ENCODE measurements at places on chromosomes 7 and 10.

GRCh38 chr7:96952974-96953391 is 52.4 kb upstream of the DLX6 start:
- no peak overlapping the region for H3K27ac ChIP-seq
- no peaks in the 10 kb centered on the region for H3K36me3 ChIP-seq
- no peak overlapping the region for H3K4me3 ChIP-seq
- peaks cover 5% of the 10 kb centered on the region for H3K27me3 ChIP-seq
- ATAC-seq: no peak

GRCh38 chr7:130903358-130903974 is 169.5 kb upstream of the KLF14 start:
- H3K27me3 ChIP-seq: no peaks in the 10 kb centered on the region
- H3K27ac ChIP-seq: peak overlapping the region; percentile 78
- no peak for ATAC-seq
- no peaks in the 10 kb centered on the region for H3K36me3 ChIP-seq

- ATAC-seq: no peak
- no peak overlapping the region for H3K4me3 ChIP-seq
- H3K4me1 ChIP-seq: no peaks in the 10 kb centered on the region
- no peak overlapping the region for H3K27ac ChIP-seq
Measured at GRCh38 chr7:97133159-97133558, 15.7 kb downstream of the SDHAF3 start.

- no peak for ATAC-seq
- no peak overlapping the region for H3K27ac ChIP-seq
- no peaks in the 10 kb centered on the region for H3K27me3 ChIP-seq
- H3K4me1 ChIP-seq: peaks cover 7% of the 10 kb centered on the region
- no peak overlapping the region for H3K4me3 ChIP-seq
- no peaks in the 10 kb centered on the region for H3K36me3 ChIP-seq
Measured at GRCh38 chr7:18566829-18567228, 71.3 kb downstream of the HDAC9 start.

DNA sequence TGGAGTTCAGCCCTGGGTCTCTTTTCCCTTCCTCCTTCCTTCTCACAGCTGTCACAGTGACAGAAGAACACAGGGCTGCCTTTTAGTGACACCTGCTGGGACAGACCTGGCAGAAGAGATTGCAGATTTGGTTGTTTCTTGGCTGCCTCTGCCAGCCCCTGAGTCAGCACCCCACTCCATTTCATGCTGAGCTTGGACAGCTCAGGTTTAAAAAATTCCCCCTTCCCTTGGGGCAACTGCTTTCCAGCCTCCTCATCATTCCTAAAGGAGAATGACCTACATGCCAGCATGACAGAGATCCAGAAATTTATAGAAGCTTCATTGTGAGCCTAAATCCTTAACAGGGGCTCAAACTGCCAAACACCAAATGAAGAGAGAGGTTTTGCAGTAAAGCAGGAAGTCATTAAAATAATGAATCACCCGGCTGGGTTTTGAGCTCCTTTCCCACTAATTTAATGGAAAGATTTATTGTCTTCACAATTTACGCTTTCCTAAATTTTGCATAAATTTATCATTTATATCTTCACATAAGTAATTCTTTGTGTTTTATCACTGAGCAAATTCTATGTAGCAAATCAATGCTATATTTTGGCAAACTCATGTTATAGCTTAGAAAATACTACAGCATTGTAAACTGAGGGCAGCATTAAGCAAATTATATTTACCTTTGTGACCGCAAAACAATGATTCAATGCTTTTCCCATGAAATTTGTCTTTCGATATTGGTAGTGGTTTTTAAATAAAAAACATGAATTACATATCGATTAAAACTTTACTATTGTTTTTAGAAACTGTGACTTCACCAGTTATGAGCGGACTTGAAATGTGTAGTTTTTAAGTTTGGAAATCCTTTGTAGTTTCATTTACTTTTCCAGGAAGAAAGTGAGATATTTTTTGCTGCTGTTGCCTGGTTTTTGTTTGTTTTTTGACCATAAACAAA is 399.5 kb upstream of the ANKRD30A start:
- H3K36me3 ChIP-seq: no peaks in the 10 kb centered on the region
- H3K27ac ChIP-seq: no peak overlapping the region
- no peak for ATAC-seq
- H3K4me1 ChIP-seq: peaks cover 3% of the 10 kb centered on the region
- H3K4me3 ChIP-seq: no peak overlapping the region

- H3K4me1 ChIP-seq: no peaks in the 10 kb centered on the region
- no peaks in the 10 kb centered on the region for H3K36me3 ChIP-seq
- no peak overlapping the region for H3K4me3 ChIP-seq
- H3K27ac ChIP-seq: no peak overlapping the region
Measured at GRCh38 chr10:47262606-47263533, 37.1 kb upstream of the GDF10 start.

DNA sequence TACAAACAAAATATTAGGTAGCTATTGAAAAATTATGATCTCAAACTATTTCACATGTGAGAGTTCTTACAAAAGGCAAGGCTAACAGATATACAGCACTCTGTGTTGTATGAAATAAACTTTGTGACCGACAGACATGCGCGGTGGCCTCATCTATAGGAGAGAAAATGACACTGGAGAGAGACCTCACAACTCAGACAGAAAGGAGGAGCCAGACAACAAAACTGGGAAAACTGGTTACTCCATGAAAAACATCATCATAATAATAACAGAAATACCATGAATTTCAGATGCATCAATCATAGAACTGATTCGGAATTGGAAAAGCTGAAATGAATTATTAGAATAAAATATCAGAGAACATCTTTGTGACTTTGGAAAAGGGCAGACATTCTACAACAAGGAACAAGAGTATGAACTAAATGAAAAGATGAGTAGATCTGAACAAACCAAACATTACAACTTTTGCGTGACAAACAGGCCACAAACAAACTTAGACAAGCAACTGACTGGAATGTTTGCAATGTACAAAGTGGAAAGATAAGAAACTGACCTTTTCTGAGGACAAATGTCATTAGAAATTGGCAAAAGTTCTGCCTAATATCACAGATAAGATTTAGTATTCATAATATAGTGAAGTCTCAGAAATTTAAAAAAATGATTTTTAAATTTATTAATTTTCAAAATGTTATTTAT is 69.3 kb downstream of the TNS3 start:
- H3K4me3 ChIP-seq: no peak overlapping the region
- H3K36me3 ChIP-seq: no peaks in the 10 kb centered on the region
- H3K27me3 ChIP-seq: no peaks in the 10 kb centered on the region
- H3K4me1 ChIP-seq: peaks cover 2% of the 10 kb centered on the region

- peak overlapping the region; percentile 67 for H3K27ac ChIP-seq
- no peaks in the 10 kb centered on the region for H3K27me3 ChIP-seq
- peak; percentile 23 for ATAC-seq
- no peaks in the 10 kb centered on the region for H3K4me1 ChIP-seq
Measured at GRCh38 chr10:61943674-61944378, 42.3 kb downstream of the ARID5B start.

DNA sequence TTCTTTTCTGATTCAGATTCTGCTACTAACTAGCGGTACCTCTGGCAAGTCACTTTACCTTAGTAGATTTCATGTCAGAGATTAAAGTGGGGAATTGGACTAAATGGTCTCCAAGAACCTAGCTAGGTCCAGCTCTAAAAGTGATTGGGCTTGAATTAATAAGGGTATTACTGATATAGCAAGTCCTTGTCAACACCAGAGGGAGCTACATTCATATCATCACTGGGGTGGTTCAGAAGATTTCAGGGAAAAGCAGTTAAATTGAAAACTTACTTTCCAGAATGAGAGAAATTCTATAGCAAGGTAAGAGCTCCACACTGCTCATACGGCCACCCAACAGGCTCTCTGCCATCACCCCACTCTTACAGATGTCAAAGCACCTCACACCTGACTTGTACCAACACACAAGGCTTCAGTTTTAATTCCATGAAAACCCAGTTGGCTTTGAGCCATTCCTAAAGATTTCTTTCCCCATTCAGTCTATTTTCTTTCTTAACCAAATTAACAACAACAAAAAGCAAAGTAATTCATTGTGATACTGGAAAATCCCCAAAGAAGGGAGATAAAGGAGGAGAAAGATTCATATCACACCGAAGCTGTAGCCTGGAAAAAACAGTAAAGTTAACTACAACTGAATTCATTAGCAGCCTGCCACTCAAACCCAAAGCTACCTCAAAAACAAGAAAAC is 38.0 kb upstream of the SPOCK2 start:
- no peaks in the 10 kb centered on the region for H3K4me1 ChIP-seq
- no peak overlapping the region for H3K4me3 ChIP-seq
- H3K36me3 ChIP-seq: no peaks in the 10 kb centered on the region
- ATAC-seq: no peak
- no peaks in the 10 kb centered on the region for H3K27me3 ChIP-seq

DNA sequence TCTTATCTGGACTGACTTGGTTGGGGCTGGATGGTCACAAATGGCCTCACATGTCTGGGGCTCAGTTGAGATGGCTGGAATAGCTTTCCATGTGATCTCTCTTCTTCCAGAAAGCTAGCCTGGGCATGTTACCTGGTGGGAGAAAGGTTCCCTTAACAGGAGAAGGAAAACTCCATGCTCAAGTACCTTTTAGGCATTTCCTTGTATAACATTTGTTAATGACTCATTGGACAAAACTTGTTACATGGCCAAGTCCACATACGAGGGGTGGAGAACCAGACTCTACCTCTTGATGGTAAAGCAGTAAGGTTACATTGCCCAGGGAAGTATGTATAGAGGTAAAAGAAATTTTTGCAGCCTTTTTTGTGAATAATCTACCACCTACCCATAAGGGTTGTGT is 826.4 kb downstream of the LRMDA start:
- no peaks in the 10 kb centered on the region for H3K36me3 ChIP-seq
- H3K4me1 ChIP-seq: no peaks in the 10 kb centered on the region
- H3K27me3 ChIP-seq: no peaks in the 10 kb centered on the region
- no peak overlapping the region for H3K4me3 ChIP-seq
- no peak for ATAC-seq

- H3K4me1 ChIP-seq: no peaks in the 10 kb centered on the region
- no peak overlapping the region for H3K4me3 ChIP-seq
- no peak for ATAC-seq
- no peaks in the 10 kb centered on the region for H3K36me3 ChIP-seq
- no peaks in the 10 kb centered on the region for H3K27me3 ChIP-seq
- no peak overlapping the region for H3K27ac ChIP-seq
Measured at GRCh38 chr10:59016043-59016442, 160.4 kb upstream of the PHYHIPL start.

GRCh38 chr10:47257396-47258120 is 42.4 kb upstream of the GDF10 start:
- no peak overlapping the region for H3K27ac ChIP-seq
- H3K36me3 ChIP-seq: no peaks in the 10 kb centered on the region
- H3K27me3 ChIP-seq: no peaks in the 10 kb centered on the region
- ATAC-seq: no peak
- H3K4me1 ChIP-seq: peaks cover 7% of the 10 kb centered on the region

GRCh38 chr10:89478739-89479654 is 56.4 kb downstream of the SLC16A12 start:
- H3K27me3 ChIP-seq: no peaks in the 10 kb centered on the region
- peak overlapping the region; percentile 99 for H3K27ac ChIP-seq
- no peak overlapping the region for H3K4me3 ChIP-seq
- ATAC-seq: peak; percentile 5
- no peaks in the 10 kb centered on the region for H3K36me3 ChIP-seq

DNA sequence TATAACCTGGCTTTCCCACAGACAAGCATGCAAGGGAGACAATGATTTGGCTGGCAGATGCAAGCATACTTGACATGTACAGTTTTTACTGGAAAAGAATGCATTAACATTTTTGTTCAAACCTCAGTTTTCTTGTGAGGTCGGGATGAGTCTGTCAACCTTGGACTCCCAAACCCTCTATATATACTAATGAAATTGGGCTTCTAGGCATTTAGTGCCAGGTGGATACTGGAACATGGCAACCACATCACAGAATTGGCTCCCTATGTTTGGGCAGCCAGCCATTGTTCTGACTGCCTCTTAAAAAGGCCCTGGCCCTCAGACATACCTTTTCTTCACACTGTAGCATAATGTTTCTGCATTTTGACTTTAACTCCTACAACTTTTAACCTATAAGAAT is 39.1 kb downstream of the CDK6 start:
- H3K4me3 ChIP-seq: no peak overlapping the region
- H3K27me3 ChIP-seq: no peaks in the 10 kb centered on the region
- no peak for ATAC-seq
- H3K4me1 ChIP-seq: peaks cover 65% of the 10 kb centered on the region
- H3K36me3 ChIP-seq: no peaks in the 10 kb centered on the region

DNA sequence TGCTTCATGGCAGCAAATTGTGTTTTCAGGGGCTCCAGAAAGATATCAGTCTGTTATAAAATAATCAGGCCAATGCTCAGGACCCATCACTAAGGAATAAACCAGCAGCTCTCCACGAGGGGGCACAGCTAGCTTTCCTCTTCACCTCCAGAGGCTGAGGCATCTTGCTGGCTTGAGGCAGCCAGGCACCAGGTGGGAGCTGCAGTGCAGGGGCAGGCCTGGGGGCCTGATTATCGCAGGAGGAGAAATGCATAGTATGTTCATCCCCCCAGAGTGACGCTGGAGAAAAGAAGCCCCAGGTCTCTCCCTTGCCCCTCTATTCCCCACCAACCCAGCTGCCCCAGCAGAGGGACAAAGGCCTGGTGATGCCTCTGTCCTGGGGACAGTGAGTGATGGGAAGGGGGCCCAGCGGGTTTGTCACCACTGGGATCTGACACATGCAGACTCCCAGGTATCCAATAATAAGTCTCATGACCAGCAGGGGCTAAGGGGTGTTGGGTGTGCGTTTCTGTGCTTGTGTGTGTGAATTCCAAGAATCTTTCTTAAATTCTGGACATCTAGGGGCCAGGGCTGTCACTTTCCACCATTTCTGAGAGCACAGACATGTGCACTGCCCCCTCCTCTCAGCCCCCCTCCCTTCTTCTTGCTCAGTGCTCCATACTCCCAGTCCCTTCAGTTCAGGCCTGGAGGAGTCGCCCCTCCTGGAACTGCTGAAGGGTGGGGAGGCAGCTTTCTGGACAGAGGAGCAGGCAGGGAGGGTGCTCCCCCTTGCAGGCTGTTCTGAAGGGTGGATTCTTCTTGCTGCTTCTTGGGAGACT is 128.1 kb upstream of the FAM20C start:
- no peak overlapping the region for H3K4me3 ChIP-seq
- H3K4me1 ChIP-seq: peaks cover 12% of the 10 kb centered on the region
- no peak overlapping the region for H3K27ac ChIP-seq

- ATAC-seq: no peak
- no peak overlapping the region for H3K4me3 ChIP-seq
- H3K27me3 ChIP-seq: no peaks in the 10 kb centered on the region
- H3K27ac ChIP-seq: no peak overlapping the region
Measured at GRCh38 chr10:33684211-33684611, 349.7 kb upstream of the NRP1 start.

DNA sequence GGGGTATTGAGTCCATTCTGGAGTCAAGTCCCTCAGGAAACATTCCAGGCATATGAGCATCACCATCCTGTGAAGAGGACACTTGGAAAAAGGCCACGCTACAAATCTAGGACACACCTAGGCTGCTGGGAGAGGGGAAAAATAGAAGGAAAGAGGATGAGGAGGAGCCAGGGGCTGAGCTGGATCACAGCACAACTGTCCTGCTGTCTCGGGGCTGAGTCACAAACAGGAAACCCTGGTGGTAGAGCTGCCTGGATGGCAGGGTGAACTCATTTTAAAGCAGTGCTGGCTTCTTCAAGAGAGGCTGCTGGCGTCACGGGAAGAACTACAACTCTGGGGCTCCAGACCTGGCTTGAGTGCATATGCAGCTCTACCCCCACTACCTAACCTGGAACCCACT is 151.5 kb downstream of the RNF216 start:
- peak overlapping the region; percentile 74 for H3K27ac ChIP-seq
- peaks cover 40% of the 10 kb centered on the region for H3K4me1 ChIP-seq
- ATAC-seq: peak; percentile 28
- H3K4me3 ChIP-seq: no peak overlapping the region
- H3K27me3 ChIP-seq: no peaks in the 10 kb centered on the region

GRCh38 chr7:50359258-50359994 is 54.9 kb downstream of the IKZF1 start:
- no peaks in the 10 kb centered on the region for H3K36me3 ChIP-seq
- peaks cover 27% of the 10 kb centered on the region for H3K27me3 ChIP-seq
- no peak overlapping the region for H3K4me3 ChIP-seq
- H3K4me1 ChIP-seq: no peaks in the 10 kb centered on the region

All from gastroesophageal sphincter (tissue), 4 donors.